ENCODE measurements at places on chromosomes 5 and 9. TPM values are rescaled to one million over a fixed set of nuclear protein-coding genes. Genes with fewer than 3 reads are reported as not detected.

The MCCC2 gene
- 76.6 TPM for polyA plus RNA-seq

The RNF183 gene
- polyA plus RNA-seq: 7.5 TPM

The CYLC2 gene
- polyA plus RNA-seq: not detected

The NIPAL4 gene
- 1.8 TPM for polyA plus RNA-seq

The PFN3 gene
- polyA plus RNA-seq: 2.2 TPM
